ENCODE measurements at places on chromosomes 1 and 21.

- peak; percentile 92 for DNase-seq
Measured at GRCh38 chr1:45892068-45892785, 88.8 kb downstream of the MAST2 start.

DNA sequence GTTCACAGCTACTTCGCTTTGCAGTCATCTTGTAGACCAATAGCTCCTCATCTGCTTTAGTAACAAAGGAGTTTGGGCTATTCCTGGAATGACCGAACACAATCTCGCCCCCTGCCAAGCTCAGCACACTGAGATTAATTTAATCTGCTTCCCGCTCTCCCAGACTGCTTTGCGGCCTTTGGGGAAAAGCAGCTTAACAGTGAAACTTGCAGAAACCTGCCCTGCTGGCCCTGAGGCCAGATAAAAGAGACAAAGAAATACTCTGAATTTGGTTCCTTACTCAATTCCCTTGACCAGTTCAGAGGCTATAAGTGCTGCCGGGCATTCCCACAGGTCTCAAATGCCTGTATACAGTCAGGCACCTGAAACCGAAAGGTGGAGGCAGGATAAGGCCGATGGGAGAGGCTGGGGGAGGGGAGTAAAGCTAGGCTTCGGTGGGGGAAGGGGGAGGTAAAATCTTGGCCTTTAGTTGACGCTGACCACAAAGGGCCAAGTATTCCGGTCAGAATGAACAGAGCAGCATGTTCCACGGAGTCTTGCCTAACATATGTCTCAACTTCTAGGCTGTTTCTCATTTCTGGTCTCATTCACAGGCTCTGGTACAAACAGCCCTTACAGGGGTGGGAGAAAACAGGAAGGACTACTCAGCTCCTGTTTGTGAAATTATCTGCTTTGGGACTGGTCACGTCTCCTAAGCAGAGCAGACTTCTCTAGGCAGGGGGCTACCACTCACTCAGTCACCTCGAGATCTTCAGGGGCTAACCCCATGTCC is 17.7 kb upstream of the A3GALT2 start:
- DNase-seq, result no peak

GRCh38 chr21:23475281-23476219 is 2131.7 kb downstream of the MRPL39 start:
- no peak for DNase-seq

DNA sequence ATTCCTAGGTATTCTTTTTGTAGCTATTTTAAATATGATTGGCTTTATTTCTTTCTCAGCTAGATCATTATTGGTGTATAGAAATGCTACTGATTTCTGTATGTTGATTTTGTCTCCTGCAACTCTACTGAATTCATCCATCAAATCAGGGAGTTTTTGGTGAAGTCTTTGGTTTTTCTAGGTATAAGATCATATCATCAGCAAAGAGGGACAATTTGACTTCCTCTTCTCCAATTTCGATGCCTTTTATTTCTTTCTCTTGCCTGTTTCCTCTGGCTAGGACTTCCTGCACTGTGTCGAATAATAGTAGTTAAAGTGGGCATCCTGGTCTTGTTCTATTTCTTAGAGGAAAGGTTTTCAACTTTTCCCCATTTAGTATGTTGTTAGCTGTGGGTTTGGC is 27.5 kb upstream of the PRKACB start:
- no peak for DNase-seq

GRCh38 chr1:53393325-53393792 is 65.5 kb upstream of the LRP8 start:
- DNase-seq, result peak; percentile 55

DNA sequence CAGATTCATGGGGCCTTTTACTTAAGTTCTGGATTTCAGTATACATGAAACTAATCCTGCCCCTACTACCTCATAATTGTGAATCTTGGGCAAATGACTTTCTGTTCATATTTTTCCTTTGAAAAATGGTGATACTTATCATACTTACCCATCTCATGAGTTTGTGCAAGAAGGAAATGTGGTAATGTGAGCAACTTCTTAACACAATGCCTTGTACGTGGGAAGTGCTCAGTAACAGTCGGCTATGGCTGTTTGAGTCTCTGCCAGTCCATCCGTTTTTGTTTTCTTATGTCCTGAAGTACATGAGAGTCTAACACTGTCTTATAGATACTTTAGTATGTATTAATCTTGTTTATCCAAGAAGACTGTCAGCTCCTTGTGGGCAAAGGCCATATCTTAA is 86.5 kb downstream of the PATJ start:
- no peak for DNase-seq

GRCh38 chr1:160056648-160057169 is 13.3 kb downstream of the KCNJ10 start:
- no peak for DNase-seq

- no peak for DNase-seq
Measured at GRCh38 chr1:237043846-237044636, 2.1 kb downstream of the RYR2 start.

- DNase-seq, result no peak
Measured at GRCh38 chr1:114368560-114369255, 142.3 kb downstream of the TRIM33 start.

DNA sequence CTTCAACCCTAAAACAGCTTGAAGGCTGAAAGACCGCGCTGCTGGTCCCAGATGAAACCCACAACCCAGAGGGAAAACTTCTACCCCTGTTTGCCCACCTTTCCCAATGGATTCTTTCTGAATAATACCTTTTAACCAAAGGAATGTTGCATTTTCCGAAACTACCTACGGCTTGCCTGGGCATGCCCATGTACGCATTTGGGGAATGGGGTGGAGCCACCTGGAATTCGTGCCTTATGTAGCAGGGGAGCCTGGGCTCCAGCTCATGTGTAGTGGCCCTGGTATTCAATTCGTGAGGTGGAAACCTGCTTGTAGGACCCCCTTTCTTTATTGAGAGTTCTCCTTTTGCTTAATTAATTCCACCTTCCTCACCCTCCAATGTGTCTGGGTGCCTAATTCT is 256.6 kb upstream of the RGS18 start:
- DNase-seq, result no peak

- DNase-seq, result peak; percentile 82
Measured at GRCh38 chr1:62321446-62321845, 2.2 kb upstream of the KANK4 start.

DNA sequence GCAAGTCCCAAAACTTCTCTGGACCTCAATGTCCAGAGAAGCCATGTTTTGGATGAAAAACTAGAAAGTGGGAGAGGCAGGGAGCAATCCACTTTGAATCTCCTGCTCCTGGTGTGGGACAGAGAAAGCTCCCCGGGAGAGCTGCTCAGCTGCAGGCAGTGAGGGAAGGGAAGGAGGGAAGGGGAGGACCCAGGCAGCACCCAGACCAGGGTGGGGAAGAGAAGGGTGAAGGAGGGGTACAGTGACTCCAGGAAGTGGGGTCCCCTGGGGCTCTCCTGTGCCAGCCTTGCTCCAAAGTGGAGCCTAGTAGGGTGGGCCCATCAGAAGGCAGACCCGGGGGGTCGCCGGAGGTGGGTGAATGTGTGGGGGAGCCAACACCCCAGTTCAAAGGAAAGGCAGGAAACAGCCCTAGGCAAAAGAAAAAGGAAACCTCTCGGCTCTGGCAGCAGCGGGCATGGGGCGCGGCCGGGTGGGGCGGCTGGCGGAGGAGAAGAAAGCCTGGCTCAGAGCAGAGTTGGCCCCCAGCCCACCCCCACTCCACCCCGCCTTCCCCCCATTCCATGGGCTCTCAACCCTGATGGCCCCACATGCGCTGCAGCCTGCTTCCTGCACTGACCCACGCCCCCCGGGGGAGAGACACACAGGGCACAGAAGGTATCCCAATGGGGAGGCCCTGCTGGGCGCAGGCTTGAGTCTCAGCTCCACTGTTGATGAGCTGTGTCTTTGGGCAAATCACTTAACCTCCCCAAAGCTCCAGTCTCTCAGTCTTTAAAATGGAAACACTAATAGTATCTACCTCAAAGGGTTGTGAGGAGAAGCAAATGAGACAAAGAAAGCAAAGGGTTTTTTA is 5.7 kb downstream of the LGR6 start:
- DNase-seq, result no peak

- no peak for DNase-seq
Measured at GRCh38 chr1:227788271-227789083, 27.0 kb upstream of the PRSS38 start.

- no peak for DNase-seq
Measured at GRCh38 chr1:216700779-216701178, 22.4 kb downstream of the ESRRG start.

DNA sequence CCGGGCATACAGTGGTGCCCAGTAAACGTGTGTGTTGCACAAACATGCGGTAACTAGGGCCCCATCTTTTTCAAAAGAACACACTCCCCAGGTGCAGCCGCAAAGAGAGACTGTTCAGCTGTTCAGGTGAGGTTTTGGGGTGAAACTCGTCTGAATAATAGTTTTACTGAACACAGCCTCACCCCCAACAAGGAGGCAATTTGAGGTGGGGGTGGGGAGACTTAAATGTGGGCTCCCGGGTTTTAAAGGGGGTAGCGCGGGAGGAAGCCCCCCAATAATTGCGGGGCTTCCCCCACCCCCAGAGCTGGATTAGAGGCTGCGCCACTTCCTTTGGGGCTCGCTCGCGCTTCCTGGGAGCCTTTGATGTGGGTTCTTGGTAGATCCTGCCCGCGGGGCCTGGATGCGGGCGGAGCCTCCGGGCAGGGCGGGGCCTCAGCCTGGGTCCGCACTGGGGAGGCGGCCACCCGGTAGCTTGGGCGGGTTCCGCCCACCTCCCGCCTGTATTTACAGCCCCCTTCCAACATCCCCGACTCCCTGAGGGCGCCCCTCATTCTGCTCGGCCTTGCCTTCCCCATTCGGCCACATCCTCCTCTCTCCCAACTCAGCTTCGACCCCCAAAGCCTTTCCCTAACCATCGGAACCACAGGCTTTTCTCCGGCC is 6.4 kb upstream of the EPHA2 start:
- no peak for DNase-seq

GRCh38 chr1:78526496-78526895 is 35.7 kb downstream of the PTGFR start:
- peak; percentile 61 for DNase-seq

DNA sequence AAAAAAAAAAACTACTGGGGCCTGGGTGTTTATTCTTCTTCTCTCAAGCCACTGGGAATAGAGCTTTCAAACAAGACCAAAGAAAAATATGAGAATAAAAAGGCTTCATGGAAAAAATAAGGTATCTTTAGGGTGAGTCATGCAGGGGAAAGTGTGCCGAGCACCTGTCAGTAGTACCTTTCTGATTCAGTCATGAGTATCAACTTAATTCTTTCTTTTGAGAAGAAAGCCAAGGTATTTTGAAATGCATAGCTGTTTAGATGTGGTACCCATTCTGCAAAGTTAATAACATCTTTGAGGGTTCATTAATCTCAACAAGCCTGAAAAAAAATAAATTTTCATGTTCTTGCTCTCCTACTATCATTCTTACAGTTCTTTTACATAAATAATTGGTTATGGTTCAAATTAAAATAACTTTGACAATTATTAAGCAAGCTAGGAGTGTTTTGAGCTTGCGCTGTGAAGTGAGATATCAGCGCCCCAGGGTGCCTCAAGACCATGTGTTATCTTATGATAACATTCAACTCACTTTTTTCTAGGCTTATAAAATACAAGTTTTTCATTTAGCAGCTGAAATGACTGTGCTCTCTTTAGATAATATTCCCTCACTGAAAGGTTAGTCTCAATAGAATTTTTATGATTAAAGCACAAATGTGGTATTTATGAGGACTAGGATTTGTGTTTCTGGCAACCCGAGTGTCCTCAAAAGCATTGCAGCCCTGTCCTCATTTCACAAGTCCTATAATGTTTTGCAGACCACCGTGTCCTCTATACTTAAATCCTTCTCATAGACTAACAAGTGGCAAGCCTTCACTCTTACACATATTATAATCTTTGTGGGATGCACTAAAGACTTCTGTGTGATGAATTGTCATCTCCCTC is 138.6 kb downstream of the SLC44A5 start:
- no peak for DNase-seq

GRCh38 chr1:5993556-5994491 is 1.6 kb upstream of the NPHP4 start:
- DNase-seq, result no peak

DNA sequence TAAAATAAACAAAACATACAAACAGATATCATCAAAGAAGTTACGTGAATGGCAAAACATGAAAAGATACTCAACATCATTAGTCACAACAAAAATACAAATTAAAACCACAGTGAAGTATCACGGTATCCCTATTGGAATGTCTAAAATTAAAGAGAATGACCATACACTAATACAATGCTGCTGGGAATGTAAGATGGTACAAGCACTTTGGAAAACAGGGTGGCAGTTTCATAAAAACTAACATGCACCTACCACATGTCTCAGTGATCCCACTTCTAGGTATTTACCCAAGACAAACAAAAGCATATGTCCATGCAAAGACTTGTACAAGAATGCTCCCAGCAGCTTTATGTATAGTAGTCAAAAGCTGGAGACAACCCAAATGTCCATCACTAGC is 69.1 kb downstream of the HSF2BP start:
- no peak for DNase-seq

DNA sequence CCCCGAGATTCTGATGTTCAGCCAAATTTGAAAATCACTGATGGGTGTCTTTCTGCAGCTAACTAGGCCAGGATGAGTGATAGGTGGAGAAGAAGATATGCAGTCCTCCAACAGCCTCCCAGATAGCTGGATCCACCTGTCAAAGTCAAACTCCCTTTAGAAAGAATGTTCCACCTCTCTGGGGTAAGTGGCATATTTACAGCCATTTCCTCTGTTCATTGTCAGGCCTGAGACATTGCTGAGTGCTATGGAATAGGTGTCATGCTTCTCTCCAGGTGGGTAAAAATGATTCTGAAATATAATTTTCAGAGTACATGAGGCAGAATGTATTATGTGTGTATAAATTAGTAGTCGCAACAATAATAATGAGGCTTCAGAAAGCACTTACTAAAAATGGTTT is 316.8 kb downstream of the TTLL7 start:
- DNase-seq, result no peak

GRCh38 chr1:65039508-65039907 is 73.2 kb upstream of the JAK1 start:
- no peak for DNase-seq

GRCh38 chr1:223708001-223708359 is 4.4 kb upstream of the CAPN2 start:
- DNase-seq, result no peak

DNA sequence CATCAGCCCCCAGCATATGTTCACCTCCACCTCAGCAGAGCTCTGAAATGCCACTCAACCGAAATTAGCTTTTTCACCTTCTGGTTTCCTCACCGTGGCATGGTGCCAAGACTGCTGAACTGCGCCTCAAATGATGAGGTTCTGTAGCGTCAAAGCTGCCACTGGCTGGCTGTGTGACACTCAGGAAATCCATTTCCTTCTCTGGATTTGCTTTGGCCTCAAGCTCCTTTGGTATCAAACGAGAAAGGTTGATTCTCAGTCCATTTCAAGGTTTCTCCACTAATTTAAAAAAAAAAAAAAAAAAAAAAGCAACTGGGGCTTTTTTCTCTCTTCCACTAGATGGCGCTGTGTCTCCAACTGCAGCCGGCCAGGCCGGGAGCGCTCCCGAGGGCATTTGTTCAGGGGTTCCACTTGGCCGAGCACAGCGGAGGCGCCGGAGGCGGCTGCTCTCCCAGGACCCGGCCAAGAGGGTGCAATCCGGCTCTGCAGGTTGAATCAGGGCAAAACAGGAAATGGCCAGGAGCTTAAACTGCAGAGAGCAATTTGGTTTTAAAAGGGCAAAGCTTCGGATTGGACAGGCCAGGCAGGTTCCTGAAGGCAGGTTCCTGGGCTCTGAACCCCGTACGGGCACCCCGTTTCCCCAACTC is 26.5 kb upstream of the PLA2G2C start:
- DNase-seq, result peak; percentile 81

GRCh38 chr1:234838182-234838581 is 228.2 kb upstream of the IRF2BP2 start:
- no peak for DNase-seq

- peak; percentile 31 for DNase-seq
Measured at GRCh38 chr21:44734026-44734745, 22.8 kb upstream of the TSPEAR start.

All from RCC 7860 (cell line).